ENCODE measurements at places on chromosomes 16 and 17.

- no peak for DNase-seq
These were observed 337.9 kb downstream of the GRIN2A start for GRCh38 chr16:9844361-9844760.

DNA sequence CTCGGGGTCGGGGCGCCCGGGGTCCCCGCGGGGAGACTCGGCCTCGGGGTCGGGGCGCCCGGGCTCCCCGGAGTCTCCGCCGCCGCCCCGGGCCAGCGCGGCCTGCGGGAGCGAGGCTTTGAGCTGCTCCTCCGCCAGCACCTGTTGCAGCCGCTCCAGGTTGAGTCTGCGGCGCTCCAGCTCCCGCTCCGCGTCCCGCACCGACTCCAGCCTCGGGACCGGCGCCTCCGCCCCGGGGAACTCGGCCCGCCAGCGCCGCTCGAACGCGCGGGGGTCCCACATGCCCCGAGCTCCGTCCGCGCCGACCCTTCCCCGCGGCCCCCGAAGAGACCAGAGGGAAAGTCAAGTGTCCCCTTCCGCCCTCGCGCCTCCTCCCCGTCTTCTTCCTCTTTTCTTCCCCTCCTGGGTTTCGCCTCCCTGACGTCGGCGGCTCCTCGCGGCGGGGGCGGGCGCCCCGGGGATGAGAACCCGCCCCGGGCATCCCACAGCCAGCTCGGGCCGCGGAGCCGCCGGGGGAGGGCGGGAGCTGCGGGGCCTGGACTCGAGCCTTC lies 40.8 kb upstream of the BHLHA9 start:
- no peak for DNase-seq

DNA sequence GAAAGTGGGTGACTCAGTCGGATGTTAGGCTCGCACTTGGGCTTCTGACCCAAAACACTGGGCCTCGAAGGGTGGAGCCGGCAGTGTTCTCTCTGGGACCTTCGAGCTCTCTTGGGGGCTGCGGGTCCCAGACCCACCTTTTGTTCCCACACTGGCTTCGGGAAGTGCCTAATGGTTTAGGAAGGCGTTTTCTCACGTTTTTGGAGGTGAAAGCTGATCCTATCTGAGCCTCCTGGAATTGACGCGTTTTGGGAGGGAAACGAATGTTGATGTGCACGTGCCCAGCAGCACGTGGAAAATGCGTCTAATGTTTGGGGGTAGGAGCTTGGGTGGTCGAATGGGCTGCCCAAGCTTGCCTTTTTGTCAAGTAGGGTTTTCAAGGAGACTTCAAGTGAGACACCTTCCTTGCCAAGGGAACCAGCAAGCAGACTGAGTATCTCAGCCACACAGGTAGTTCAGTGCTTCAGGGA lies 666 bp downstream of the HGS start:
- DNase-seq: no peak

DNA sequence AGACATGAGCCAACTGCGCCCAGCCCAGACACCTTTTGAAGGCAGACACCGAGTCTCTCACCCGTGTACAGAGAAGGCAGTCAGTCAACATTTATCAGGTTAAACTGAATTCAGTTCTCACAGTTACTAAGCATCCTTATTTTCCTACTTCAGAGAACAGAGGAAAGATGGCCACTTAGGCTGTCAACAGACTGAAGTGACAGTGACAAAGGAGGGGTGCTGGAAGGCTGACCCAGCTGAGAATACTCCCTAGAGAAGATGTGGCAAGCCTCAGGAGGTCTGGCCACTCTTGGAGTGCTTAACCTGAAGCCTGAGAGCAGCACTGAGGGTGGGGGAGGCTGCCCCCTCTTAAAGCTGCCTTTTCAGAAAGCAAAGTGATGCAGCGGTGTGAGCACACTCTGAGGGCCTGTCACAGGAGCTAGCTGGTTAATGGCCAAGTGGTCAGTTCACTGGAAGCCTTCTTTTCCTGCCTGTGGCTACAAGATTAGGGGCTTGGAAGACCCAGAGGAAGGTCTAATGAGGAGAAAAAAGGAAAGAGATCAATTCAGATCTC lies 51.0 kb upstream of the SREBF1 start:
- DNase-seq: no peak

DNA sequence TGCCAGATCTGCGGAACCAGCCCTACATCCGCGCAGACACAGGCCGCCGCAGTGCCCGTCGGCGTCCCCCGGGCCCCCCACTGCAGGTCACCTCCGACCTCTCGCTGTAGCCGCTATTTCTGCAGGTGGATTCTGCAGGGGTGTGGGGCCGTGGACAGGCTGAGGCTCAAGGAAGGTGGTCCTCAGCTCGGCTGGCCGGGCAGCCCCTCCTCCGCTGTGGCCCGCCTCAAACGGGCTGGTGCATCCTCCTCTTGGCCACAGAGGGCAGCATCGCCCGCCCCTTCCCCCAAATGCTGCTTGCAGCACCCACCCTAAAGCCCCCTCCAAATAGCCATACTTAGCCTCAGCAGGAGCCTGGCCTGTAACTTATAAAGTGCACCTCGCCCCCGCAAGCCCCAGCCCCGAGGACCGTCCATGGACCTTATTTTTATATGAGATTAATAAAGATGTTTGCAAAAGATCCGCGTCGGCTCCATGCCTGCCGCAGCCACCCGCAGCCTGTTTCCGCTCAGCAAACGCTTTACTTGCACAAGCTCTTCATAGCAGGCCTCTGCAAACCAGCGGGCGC lies 14.9 kb downstream of the SPATA32 start:
- DNase-seq: no peak

- DNase-seq: no peak
These were observed 369.2 kb downstream of the CDH13 start for GRCh38 chr16:82995924-82996441.

All from esophagus squamous epithelium (tissue), 5 donors.